ENCODE measurements at places on chromosomes 16 and 17.

DNA sequence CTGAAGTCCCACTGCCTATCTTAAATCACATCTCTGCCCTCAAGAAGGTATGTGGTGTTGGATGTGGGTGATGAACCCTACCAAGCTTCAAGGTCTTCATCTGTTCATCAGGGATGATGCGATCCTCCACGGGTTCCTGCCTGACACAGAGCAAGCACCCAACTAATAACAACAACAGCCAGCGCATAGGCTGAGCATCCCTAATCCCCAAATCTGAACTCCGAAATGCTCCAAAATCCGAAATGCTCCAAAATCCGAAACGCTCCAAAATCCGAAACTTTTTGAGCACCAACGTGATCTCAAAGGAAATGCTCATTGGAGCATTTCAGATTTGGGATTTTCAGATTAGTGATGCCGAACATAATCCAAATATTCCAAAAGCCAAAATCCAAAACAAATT lies 238.9 kb upstream of the SDK2 start:
- no peak for DNase-seq

GRCh38 chr17:76122431-76123190 lies 18.4 kb downstream of the FOXJ1 start:
- no peak for DNase-seq

GRCh38 chr17:78374631-78375274 lies 3.7 kb upstream of the PGS1 start:
- DNase-seq, result no peak

GRCh38 chr17:71522383-71522782 lies 598.4 kb upstream of the SOX9 start:
- no peak for DNase-seq

GRCh38 chr16:88923926-88924833 lies 52.8 kb downstream of the CBFA2T3 start:
- no peak for DNase-seq

DNA sequence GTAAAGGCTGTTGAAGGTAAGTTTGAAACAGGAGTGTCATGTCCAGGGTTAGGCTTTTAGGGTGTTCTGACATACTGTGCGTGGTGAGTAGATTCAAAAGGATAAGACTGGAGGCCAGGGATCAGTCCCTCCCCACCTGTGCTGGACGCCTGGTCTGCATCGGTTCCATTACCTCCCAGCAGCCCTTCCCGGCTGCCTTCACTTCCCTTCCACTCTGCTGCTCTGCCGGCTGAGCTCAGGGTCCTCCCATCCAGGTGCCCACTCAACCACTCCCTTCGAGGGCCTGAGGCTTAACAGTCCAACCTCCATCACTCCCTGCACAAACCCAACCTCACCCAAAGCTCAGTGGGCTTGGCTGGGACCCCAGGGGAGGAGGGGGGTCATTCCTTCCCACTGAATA lies 4.1 kb upstream of the SLC5A10 start:
- DNase-seq, result no peak

- no peak for DNase-seq
Observed at GRCh38 chr17:38742411-38743308, 5.5 kb downstream of the PCGF2 start.

DNA sequence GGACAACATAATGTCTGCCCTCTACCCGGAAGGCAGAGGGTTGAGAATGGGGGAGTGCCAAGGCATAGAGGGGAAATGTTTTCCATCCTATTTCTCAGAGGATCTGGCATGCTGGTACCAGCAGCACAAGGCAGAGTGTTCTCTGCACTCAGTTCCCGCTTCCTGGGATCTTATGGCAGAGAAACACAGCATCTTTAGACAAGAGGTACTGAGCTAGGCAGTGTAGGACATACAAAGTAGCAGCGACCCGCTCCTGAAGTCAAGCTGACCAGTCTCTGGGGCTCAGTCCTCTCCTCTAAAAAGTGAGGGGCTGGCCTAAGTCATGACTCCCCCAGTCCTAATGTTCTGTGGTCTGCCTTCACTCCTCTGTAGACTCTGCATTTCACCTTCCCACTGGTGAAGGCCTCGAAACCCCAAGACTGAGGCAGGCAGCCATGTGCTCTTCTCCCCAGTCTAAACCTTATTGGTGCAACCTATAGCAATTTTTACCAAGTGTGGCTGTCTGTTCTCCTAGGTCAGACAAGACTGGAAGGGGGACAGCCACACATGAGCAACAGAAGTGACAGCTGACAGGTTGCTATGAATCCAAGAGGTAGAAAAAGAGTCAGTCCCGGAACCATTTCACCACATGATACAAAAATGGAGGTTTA lies 11.3 kb upstream of the TSPOAP1 start:
- DNase-seq, result no peak

GRCh38 chr17:14305785-14306496 lies 5.1 kb downstream of the HS3ST3B1 start:
- DNase-seq, result no peak

GRCh38 chr16:82738699-82739098 lies 111.9 kb downstream of the CDH13 start:
- no peak for DNase-seq

All from activated CD4-positive, alpha-beta T cell treated with anti-CD3 and anti-CD28 coated beads, Interleukin-2, amount 50 U/mL, for 1 hour (primary cell).